OCI-M1 (cell line): ENCODE measurements at places on chromosomes 7 and 10.

DNA sequence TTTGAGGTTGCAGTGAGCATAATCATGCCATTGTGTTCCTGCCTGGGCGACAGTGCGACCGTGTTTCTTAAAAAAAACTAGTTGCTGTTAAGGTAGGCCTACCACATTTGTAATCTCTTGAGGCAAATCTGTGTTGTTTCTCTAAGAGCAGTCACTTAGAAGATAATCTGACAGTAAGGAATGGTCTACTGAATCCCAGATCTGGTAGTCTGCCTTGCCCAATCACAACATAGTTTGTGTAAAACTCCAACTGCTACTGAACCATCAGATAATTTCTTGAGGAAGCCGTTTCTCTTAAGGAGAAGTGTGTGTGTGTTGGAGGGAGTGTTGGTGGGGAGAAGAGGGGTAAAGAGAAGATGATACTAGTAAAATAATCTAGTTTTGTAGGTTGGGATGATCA is 5.0 kb downstream of the NRF1 start:
- DNase-seq = peak; percentile 46

- DNase-seq = no peak
Observed at GRCh38 chr10:98100476-98100875, 34.0 kb upstream of the R3HCC1L start.

DNA sequence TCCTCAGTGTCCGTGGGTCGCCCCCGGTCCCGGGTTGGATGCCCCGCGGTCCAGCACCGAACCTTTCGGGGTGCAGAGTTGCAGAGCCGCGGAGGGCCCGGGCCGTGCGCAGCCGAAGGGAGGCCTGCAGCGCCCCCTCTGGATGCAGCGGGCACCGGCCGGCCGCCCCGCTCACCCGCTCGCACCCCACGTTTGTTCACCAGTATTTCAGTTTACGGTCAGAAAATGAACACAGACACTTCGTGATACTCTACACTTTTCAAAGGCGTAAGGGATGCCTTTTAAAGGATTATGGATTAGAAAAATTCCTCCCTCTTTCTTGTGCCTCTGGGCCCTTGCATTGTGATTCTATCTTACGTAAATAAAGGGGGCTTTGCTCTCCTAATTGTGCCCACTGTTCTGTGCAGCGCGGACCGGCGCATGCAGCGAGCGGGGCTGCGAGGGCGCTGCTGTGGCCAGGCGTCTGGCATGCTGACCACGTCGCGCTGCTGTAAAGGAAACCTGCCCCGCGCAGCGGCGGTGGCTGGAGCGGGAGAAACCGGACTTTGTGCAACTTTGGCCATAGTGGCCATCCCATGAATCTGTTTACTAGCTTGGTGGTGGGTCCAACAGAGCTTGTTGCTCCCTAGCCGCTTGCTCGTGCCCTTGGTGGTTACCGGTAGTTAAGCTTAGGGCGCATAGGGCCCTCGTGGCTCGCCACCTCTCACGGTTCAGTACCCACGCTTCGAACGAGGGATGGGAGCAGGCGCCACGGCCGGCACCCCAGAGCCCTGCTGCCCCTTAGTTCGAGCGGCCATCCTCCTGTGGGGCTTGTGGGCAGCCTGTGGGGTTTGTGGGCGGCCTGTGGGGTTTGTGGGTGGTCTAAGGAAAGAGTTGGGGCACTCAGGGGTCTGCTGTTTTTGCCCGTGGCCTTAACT is 739 bp upstream of the MEST start:
- DNase-seq = no peak

DNA sequence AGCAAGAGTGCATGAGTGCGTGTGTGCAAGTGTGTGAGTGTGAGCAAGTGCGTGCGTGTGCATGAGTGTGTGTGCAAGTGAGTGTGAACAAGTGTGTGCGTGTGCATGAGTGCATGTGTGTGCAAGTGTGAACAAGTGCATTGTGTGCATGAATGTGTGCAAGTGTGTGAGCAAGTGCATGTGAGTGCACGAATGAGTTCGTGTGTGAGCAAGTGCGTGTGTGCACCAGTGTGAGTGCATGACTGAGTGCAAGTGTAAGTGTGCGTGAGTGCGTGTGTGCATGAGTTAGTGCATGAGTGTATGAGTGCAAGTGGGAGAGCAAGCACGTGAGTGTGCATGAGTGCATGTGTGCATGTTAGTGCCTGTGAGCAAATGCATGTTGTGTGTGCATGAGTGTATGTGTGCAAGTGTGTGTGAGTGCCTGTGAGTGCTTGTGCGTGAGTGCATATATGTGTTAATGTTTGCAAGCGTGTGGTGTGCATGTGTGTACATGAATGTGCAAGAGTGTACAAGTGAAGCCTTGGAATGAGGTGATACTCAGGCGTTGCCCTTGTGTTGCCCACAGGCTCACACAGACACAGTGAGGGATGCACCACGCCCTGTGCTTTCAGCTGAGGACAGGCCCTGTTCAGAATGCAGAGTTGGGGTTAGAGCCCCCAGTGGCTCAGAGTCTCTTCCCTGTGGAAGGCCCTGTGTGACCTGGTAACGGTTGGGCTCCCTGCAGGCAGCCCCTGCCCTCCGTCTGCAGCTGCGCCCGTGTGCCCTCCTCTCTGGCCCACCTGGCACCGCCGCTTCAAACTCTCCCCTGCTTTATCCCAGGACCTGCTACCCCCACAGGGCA is 97.1 kb downstream of the NKX6-2 start:
- DNase-seq = no peak

DNA sequence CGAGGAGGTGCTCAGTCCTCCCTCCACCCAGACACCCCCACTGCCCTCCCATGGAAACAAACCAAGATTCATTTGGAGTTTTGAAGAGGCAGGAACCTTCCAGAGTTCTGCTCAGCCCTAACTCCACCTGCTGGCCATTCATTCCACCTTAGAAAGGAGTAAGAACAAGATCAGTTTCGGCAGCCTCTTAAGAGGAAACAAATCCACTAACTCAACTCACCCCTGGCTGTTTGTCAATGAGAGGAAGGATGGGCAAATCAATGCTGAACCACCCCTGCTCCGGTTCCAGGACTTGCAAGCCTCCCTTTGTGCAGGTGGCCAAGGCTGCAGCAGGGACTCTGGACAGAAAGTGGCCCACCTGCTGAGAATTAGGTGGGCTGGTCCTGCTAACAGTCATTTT is 26.2 kb downstream of the CCDC3 start:
- peak; percentile 17 for DNase-seq

- peak; percentile 88 for DNase-seq
Observed at GRCh38 chr10:91088300-91089140, 131.9 kb upstream of the PCGF5 start.

GRCh38 chr7:114269714-114270113 is 144.9 kb upstream of the FOXP2 start:
- DNase-seq = no peak
